Activated CD8-positive, alpha-beta memory T cell treated with anti-CD3 and anti-CD28 coated beads for 4 hours (primary cell): ENCODE measurements at places on chromosomes 12 and 14.

GRCh38 chr14:66237741-66238140 lies 248.4 kb upstream of the CCDC196 start:
- DNase-seq: no peak

DNA sequence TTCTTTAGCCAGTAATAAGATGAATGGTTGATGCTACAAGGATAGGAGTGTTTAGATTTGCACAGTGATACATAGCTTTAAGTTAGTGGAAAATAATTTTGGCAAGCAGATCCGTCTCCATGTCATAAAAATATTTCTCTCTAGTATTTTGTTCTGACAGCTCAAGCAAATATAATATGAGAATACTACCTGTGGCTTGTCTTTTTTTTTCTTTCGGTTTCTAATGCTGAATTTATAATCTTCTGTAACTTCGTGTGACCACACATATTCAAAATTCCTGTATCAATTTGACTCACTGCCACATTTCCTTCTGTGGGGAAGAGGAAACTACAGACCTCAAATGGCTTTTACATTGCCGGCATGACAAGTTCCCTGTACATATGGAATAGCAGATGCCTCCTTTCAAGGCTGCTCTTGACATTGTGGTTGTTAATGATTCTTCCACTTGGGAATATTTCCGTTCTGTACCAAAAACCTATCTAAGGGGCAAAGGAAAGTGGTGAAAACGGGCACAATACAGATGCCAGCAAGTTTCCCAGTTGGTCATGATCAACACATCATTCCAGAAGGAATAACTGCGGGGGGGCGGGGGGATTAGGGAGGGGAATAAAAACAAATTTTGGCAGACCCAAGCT lies 103.6 kb upstream of the CCDC91 start:
- no peak for DNase-seq

GRCh38 chr12:108525681-108526080 lies 10.6 kb downstream of the FICD start:
- no peak for DNase-seq

DNA sequence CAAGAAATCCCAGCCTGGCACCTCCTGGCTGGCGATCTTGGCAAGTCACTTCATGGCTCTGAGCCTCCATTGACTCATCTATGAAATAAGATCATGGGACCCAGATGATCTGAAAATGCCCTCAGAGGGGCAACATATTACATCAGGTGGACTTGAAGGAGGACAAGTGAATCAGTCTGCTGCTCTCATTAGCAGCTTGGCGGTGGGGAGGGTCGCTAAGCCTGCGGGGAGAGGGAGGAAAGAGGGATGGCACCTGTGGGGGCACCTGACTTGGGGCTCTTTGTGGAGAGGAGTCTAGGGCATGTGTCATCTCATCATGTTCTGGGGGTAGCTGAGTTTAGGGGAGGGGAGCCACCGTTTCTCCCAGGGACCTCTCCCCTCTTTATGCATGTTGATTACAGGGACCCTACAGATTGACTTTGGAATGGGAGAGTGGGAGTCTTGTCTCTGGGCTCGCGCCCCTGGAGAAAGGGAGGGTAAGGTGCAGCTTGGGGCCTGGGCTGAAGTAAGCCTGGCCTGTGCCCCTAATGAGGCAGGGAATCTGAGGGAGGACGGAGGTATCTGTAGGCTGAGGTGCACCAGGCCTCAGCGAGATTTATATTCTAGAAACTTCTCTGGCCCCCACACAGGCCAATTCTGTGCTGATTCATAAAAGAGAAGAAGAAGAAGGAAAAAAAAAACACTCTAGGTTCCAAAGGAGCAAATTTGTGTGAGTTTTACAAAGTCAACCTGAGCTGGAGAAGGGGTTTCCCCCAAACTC lies 29.3 kb upstream of the BATF start:
- no peak for DNase-seq

DNA sequence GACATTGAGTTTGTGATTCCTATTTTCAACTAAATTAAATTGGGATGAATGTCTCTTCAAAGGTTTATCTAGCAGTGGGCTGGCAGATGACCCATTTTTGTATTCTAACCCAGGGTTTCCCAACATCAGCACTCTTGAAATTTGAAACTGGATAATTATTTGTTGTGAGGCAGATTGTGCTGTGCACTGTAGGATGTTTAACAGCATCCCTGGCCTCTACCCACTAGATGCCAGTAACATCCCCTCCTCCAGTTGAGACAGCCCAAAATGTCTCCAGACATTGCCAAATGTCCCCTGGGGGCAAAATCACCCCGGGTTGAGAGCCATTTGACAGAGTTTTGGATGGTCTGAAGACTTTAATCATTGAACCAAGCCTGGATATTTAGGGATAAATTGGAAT lies 11.1 kb downstream of the DAAM1 start:
- DNase-seq: no peak

GRCh38 chr12:102095677-102096263 lies 24.1 kb downstream of the NUP37 start:
- no peak for DNase-seq

GRCh38 chr12:29223426-29223825 lies 74.3 kb downstream of the FAR2 start:
- no peak for DNase-seq

DNA sequence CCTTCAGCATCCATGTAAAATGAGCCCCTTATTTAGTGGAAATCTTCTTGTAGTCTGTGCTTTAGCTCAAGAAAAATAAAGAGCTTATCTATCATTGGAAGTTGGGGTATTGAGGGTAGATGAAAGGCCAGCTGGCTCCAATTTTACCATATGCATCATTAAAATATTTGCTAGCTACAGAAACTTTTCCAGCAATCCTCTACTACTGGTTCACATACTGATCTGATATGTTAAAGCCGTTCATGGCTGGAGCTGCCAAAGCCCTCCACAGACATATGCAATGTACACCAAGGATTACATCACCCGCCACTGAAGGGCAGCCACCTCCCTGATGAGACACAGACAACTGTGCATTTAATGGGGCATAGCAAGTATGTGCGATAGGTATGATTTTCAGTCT lies 1205.3 kb downstream of the GALC start:
- DNase-seq: no peak
